Bronchial smooth muscle cell (primary cell): ENCODE measurements at places on chromosomes 3 and 15. TPM values are rescaled to one million over a fixed set of nuclear protein-coding genes. Genes with fewer than 3 reads are reported as not detected.

The PLSCR4 gene
- total RNA-seq: 13.8 and 25.5 TPM in 2 replicates

The PCBP4 gene
- total RNA-seq: 38.5 and 45.4 TPM in 2 replicates

The GATM gene
- 0.16 and 0.17 TPM in 2 replicates for total RNA-seq

The PPM1L gene
- total RNA-seq: 0.63 and 0.69 TPM in 2 replicates

The HHLA2 gene
- 0.09 TPM in 1 of 2 replicates, not detected in the other for total RNA-seq

The CNOT10 gene
- 20.6 and 21.5 TPM in 2 replicates for total RNA-seq
